ENCODE measurements at places on chromosomes 3 and 15. TPM values are rescaled to one million over a fixed set of nuclear protein-coding genes. Genes with fewer than 3 reads are reported as not detected.

CHRNB4 gene
- total RNA-seq, result 3.7 TPM

ITIH3 gene
- total RNA-seq, result 0.37 TPM

CTXN2 gene
- total RNA-seq, result 0.07 TPM

GTPBP8 gene
- total RNA-seq, result 18.6 TPM

GABRG3 gene
- 0.72 TPM for total RNA-seq

ZNF80 gene
- total RNA-seq, result not detected

DNA sequence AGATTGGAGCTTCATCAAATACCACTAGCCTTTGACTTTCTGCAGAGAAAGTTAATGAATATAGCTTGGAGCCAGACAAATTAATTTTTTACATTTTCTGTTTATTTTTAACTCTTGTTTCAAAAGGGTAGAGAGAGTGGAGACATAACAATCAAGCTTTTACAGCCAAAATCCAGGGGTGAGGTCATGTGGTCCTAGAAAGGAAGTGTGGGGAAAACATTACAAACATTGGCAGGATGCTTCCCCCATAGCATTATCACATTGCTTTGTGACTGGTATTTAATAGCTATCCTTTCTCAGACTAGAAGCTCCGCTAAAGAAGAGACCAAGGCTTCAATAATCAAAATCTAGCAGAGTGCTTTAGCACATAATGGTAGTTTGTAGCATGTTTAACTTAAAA lies 46.4 kb upstream of the PHLDB2 start:
- DNase-seq, result no peak
- no peak overlapping the region for H3K4me3 ChIP-seq
- peaks cover 3% of the 10 kb centered on the region for H3K4me1 ChIP-seq

GRCh38 chr3:45441584-45442310 lies 53.4 kb downstream of the LARS2 start:
- H3K36me3 ChIP-seq, result peaks cover 16% of the 10 kb centered on the region
- peak overlapping the region; percentile 66 for H3K27ac ChIP-seq
- no peak overlapping the region for H3K4me3 ChIP-seq
- peaks cover 36% of the 10 kb centered on the region for H3K4me1 ChIP-seq
- H3K27me3 ChIP-seq, result no peaks in the 10 kb centered on the region
- DNase-seq, result no peak

DNA sequence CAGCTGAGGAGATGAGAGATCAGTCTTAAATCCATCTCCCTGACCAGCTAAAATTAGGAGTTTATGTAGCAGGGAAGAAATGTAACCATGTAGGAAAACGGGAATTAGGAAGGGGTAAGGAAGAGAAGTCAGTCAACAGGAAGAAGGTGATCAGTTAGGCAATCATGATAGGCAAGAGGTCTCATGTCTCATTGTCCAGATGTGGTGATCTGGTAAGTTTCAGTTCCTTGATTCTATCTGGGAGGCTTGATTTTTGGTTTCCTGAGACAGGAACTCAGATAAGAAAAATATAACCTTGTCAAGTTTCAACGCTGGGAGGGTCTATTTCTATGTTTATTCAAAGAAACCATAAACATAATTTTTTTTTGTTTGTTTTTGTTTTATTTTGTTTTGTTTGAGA lies 40.3 kb upstream of the TBC1D5 start:
- H3K27me3 ChIP-seq, result peaks cover 3% of the 10 kb centered on the region
- H3K27ac ChIP-seq, result no peak overlapping the region
- DNase-seq, result no peak
- no peaks in the 10 kb centered on the region for H3K4me1 ChIP-seq
- H3K36me3 ChIP-seq, result no peaks in the 10 kb centered on the region
- H3K4me3 ChIP-seq, result no peak overlapping the region

DNA sequence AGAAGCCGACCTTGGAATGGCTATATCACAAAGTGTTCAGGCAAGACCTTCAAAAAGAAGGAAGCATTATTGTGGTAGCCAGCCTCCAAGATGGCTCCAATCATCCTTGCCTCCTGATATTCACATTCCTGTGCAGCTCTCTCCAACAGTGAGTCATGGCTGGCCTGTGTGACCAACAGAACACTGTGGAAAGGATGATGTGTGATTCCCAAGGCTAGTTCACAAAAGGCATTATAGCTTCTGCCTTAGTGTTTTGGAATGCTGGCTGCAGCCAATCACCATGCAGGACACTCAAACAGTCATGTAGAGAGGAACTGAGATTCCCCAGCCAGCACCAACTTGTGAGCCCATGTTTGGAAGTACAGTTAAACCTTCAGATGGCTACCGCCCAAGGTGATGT lies 102.6 kb downstream of the EFL1 start:
- no peaks in the 10 kb centered on the region for H3K4me1 ChIP-seq
- H3K27ac ChIP-seq, result no peak overlapping the region
- DNase-seq, result no peak
- H3K27me3 ChIP-seq, result no peaks in the 10 kb centered on the region

GRCh38 chr3:50382722-50383121 lies 23.4 kb upstream of the TMEM115 start:
- H3K4me3 ChIP-seq, result no peak overlapping the region
- no peaks in the 10 kb centered on the region for H3K36me3 ChIP-seq
- H3K27ac ChIP-seq, result no peak overlapping the region
- H3K4me1 ChIP-seq, result 0 out of 2 replicates have a peak, but pooled peaks cover 2% of the 10 kb centered on the region

DNA sequence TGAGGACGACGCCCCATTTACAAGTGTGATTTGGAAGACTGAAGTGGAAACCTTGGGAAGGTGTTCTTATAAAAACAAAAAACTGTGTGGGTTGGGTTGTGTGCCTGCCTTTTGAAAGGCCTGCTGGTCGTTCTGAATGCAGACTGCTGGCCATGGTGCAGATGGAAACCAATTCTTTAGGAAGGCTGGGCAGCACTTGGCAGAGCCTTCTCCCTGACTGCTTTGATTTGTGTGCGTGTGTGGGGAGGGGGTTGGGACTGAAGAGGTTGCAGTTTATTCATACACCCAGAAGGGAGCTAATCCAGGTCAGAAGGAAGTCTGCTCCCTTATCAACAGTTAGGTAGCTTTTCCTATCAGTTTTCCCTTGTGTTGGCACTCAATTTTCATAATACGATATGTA lies 288.7 kb downstream of the SOX2 start:
- no peaks in the 10 kb centered on the region for H3K27me3 ChIP-seq
- no peak for DNase-seq
- peaks cover 14% of the 10 kb centered on the region for H3K4me1 ChIP-seq

GRCh38 chr3:124837730-124838186 lies 49.4 kb downstream of the ITGB5 start:
- H3K27me3 ChIP-seq, result no peaks in the 10 kb centered on the region
- DNase-seq, result no peak
- H3K27ac ChIP-seq, result peak overlapping the region; percentile 87
- peaks cover 61% of the 10 kb centered on the region for H3K36me3 ChIP-seq

DNA sequence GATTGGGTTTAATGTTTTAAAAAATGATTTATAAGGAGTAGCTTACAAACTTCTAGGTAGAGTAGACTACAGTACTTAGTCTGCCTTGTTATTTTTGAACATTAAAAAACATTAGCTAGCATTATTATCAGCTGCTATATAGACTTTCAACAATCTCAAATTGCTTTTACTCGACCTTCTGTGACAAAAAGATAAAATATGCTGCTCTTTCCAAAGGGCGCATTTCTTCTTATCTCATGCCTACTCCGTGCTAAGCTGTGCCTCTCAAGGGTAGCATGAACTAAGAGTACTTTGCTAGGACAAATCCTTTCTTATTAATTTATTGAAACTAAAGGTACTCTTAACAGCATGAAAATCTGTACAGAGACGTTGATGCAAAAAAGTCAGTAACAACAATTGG lies 71.3 kb downstream of the SPRED1 start:
- H3K4me1 ChIP-seq, result peaks cover 13% of the 10 kb centered on the region
- DNase-seq, result no peak
- no peak overlapping the region for H3K4me3 ChIP-seq
- H3K36me3 ChIP-seq, result peaks cover 43% of the 10 kb centered on the region
- no peaks in the 10 kb centered on the region for H3K27me3 ChIP-seq

- H3K27me3 ChIP-seq, result no peaks in the 10 kb centered on the region
- no peak overlapping the region for H3K4me3 ChIP-seq
- no peaks in the 10 kb centered on the region for H3K36me3 ChIP-seq
- no peak overlapping the region for H3K27ac ChIP-seq
- H3K4me1 ChIP-seq, result peaks cover 41% of the 10 kb centered on the region
These were observed 28.1 kb upstream of the NEO1 start for GRCh38 chr15:73024168-73024567.

Measured in WTC11 (cell line).